Fibroblast of lung (primary cell): ENCODE measurements at places on chromosomes 7 and 10.

- DNase-seq, result no peak
Measured at GRCh38 chr7:48040944-48041652, 5.8 kb downstream of the C7orf57 start.

- DNase-seq, result no peak
Measured at GRCh38 chr7:11009631-11010030, 36.0 kb downstream of the PHF14 start.

GRCh38 chr10:93768892-93769291 is 11.2 kb downstream of the LGI1 start:
- DNase-seq, result no peak

DNA sequence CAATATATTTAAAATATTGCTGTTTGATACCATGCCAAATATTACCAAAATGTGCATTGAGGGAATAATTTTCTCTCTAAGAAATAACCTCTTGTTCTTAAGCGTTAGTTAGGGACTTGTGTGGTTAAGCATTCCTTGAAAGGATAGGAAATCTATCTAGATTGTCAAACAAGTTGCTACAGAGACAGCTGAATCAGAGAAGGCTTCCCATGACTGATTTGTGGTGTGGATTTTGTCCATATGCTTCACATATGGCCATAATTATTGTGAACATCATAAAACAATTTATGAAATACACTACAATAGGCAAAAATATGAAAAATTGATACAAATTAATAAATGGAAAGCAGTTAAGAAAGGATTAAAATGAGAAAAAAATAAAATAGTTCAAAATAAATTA is 96.3 kb downstream of the GNAT3 start:
- DNase-seq, result peak; percentile 18

DNA sequence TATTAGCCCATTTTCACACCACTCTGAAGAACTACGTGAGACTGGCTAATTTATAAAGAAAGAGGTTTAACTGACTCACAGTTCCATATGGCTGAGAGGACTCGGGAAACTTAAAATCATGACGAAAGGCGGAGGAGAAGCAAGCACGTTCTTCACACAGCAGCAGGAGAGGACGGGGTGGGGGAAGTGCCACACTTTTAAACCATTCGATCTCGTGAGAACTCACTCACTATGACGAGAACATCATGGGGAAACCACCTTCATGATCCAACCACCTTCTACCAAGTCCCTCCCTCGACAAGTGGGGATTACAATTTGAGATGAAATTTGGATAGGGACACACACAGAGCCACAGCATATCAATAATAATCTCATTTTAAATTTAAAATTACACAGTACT is 80.2 kb downstream of the VWDE start:
- DNase-seq, result no peak

DNA sequence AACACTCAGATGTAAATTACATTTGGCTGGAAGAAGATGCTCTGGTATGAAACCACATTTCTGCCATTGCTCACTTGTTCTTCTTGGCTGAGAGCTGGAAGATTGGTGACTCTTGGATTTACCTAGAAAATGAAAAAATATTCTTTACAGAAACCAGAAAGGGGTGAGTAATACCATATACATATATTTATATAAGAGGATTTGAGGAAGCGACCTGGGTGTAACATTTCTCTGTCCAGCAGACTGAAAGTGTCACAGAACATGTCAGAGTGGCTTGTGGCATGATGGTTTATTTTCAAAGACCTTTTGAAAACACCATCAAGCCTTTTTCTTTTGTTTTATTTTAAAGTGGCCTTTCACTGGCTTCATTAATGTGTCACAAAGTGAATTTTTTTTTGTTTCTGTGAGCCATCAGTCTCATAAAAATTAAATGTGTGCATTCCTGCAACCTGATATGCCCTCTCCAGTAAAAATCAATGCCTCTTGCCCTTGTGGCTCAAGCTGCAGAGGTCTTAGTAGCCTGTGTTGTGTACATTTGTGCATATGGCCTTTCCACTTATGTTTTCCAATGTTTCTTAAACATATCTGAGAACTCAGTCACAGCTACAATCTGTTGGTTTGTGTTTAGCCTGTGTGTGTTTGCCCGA is 23.5 kb downstream of the CREB5 start:
- DNase-seq, result no peak

GRCh38 chr10:33041783-33042437 is 83.9 kb upstream of the ITGB1 start:
- DNase-seq, result no peak

DNA sequence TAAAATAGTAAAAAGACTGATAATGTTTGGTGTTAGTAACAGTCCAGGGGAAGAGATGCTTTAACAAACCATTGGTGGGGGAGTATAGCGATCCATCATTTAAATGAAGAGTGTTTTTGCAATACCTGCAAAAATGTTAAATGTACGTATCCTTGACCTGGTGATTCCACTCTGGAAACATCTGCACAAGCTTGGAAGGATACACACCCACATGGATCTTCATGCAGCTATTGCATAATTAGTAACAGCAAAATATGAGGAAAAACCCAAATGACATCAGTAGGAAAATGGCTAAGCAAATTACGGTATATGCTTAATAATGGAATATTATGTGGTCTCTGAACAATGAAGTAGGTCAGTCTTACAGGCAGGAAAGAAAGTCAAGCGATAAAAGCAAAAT is 20.5 kb downstream of the WNT2 start:
- no peak for DNase-seq

DNA sequence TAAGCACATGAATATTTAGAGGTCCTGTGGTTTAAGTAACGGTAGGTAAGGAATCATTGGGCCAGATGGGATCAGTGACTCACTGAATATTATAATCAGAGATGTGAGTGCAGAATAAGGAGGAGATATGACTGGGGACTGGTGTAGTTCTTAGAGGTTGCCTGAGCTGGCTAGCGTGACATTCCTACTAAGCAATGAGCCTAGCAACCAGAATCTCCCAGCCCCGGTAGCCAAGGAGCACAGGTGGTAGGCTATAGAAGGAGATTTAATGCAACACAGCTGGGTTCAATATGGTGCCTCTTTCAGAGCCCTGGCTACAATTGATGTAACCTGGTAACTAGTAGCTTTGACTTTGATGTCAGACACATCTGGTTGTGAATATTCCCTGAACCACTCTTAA is 641.6 kb downstream of the AUTS2 start:
- peak; percentile 7 for DNase-seq

- DNase-seq, result peak; percentile 55
Measured at GRCh38 chr7:151632750-151633515, 113.2 kb upstream of the RHEB start.

- DNase-seq, result no peak
Measured at GRCh38 chr7:41774966-41775365, 72.1 kb upstream of the INHBA start.

GRCh38 chr7:116461500-116461899 is 38.0 kb upstream of the CAV2 start:
- no peak for DNase-seq

DNA sequence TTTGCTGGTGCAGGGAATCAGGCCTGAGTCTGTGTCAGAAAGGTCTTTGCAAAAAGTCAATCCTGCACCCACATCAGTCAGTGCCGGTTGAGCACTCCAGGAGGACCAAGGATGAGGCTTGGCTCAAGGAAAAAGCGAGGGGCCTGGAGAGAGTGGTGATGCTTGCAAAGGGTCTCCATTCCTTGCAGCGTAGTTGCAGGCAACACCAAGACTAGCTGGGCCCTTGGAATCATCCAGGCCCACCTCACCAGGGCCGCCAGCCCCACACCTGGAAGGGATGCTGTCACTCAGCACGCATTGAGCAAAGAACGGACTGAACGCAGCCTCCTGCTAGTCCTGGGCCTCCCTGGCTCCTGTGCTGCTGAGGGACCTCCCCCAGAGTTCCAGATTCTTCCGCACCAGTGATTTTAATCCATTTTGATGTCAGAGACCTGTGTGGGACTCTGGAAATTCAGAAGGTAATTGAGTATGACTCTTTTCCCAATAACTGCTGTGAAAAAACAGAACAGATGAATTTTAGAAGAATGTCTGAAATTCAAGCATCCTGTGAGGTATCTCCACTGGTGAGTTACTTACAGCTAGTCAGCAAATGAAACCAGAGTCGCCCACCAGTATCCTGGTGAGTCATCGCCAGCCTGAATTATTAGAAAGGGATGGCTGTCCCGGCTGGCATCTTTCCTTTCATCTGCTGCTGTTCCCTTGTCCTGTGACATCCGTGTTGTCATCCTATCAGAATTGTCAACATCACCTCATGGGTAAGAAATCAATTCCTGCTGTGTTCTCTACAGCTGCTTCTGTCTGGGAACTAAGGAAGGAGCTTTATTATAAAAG is 150.8 kb upstream of the NPS start:
- DNase-seq, result peak; percentile 75

- peak; percentile 42 for DNase-seq
Measured at GRCh38 chr7:139886206-139886605, 57.1 kb downstream of the TBXAS1 start.

- DNase-seq, result no peak
Measured at GRCh38 chr10:13847201-13847631, 260.5 kb downstream of the PRPF18 start.

DNA sequence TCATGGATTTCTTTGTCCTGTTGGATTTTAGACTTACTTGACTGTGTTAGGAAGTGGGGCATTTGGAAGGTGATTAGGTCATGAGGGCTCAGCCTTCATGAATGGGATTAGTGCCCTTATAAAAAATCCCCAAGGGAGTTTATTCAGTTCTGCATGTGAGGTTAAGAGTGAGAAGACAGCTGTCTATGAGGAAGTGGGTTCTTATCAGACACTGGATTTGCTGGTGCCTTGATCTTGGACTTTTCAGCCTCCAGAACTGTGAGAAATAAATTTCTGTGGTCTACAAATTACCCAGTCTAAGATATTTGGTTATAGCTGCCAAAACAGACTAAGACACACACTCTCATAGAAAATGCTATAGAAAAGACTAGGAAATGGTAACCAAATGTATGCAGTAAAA is 724.7 kb upstream of the FZD8 start:
- DNase-seq, result peak; percentile 18

GRCh38 chr10:34016576-34016975 is 682.1 kb upstream of the NRP1 start:
- peak; percentile 25 for DNase-seq

- DNase-seq, result peak; percentile 67
Measured at GRCh38 chr7:99108613-99109012, 35.3 kb downstream of the SMURF1 start.

DNA sequence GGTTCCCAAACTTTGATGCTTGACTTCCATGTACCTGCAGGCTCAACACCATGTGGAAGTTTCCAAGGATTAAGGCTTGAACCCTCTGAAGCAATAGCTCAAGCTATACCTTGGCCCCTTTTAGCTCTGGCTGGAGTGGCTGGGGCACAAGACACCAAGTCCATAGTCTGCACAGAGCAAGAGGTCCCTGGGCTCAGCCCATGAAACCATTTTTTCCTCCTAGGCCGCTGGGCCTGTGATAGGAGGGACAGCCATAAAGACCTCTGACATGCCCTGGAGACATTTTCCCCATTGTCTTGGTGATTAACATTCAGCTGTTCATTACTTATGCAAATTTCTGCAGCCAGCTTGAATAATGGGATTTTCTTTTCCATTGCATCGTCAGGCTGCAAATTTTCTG is 14.4 kb downstream of the DGKI start:
- no peak for DNase-seq

DNA sequence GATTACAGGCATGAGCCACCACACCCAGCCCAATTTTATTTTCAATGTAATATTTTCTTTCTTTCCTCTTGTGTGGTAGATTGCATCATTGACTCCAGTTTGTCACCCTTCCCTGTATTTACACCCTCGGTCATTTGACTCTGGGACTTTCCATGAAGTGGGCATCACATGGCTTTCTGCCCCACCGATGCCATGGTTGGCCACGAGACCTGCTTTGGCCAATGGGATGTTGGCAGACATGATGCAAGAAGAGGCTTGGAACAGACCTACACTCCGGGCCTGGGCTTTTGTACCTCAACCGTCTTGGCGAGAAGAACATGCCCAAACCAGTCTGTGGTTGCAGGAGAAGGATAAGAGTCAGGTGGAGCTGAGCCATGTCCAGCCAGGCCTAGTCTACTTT is 38.8 kb upstream of the CACUL1 start:
- DNase-seq, result no peak

DNA sequence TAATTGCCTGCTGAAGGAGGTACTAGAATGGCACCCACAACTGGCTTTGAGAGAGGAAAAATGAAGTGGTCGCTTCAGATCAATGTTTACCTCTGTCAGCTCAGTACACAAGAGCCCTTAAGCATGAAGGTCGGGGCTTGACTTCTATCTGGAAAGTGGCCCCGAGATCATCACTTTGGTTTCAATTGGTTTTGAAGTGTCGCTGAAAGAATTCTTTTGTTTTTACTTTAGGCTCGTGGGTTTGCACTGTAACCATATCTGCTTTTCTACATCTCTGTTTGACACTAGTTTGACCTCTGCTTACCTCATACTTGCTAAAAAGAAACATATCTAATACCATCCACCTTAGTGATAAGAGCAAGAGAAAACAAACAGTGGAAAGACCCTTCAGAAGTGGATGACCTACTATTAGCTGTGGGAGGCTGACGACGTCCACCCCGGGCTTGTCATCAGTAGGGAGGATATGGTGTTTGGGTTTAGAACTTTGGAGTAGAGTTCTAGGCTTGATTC is 361.8 kb downstream of the GATA3 start:
- no peak for DNase-seq

DNA sequence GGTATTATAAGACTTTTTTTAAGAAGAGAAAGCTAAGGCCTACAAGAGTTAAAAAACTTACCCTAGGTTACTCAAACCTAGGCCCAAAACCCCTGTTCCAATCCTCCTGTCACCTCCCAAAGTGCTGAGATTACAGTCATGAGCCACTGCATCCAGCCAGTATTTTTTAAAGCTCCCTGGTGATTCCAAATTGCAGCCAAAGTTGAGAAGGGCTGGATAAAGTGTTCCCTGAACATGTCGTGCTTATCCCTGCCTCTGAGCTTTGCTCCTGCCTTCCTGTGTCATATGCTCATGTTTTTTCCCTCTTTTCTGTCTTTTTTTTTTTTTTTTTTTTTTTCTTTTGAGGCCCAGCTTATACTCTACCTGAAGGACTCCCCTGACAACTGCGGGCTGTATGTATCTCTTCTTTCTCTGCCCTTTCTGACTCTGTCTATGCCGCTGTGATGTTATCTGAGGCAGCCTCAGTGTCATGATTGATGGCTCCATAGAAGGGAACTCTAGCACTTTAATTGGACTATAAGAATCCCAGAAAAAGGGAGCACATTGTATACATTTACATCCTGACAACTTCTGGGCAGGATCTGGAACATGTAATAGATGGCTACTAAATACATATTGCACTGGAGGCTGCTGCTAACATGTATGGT is 8.0 kb downstream of the AKR1B10 start:
- no peak for DNase-seq

DNA sequence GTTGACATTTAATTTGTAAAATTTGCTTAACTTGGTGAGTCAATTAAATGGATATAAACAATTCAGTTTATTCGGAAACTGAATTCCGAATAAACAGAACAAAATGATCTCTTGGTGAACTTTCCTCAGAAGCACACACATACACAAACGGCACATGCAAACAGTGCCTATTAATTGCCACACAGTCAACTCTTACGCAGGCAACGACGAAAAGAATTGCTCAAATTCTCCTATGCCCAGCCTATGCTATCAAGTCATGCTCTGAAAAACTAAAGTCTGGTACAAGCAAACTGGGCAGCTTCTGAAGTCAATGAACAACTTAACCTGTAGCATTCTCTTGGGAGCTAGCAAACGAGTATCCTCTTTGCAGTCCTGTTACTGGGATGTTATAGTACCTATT is 38.8 kb upstream of the ASL start:
- DNase-seq, result peak; percentile 54
